ENCODE measurements at places on chromosomes 13 and 19.
A peak's percentile ranks its signal among the peaks of the same experiment; 100 is the strongest.

- no peak for DNase-seq
Measured at GRCh38 chr13:112931028-112931934, 37.7 kb upstream of the MCF2L start.

DNA sequence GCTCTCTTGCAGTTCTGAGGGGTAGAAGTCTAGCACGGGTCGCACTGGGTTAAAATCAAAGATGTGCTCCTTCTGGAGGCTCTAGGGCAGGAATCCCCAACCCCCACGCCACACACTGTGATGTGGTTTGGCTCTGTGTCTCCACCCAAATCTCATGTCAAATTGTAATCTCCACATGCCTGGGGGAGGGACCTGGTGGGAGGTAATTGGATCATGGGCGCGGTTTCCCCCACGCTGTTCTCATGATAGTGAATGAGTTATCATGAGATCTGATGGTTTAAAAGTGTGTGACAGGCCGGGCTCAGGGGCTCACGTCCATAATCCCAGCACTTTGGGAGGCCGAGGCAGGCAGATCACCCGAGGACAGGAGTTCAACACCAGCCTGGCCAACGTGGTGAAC lies 26.6 kb upstream of the CALM3 start:
- peak; percentile 28 for DNase-seq

- DNase-seq = no peak
Measured at GRCh38 chr13:30157616-30157993, 149.7 kb downstream of the KATNAL1 start.

GRCh38 chr13:45482571-45483173 lies 17.9 kb downstream of the COG3 start:
- no peak for DNase-seq

GRCh38 chr13:52950436-52950956 lies 78.1 kb upstream of the OLFM4 start:
- no peak for DNase-seq

GRCh38 chr13:43094901-43095300 lies 71.5 kb downstream of the DNAJC15 start:
- no peak for DNase-seq

- DNase-seq = no peak
Measured at GRCh38 chr13:110137680-110138009, 169.3 kb downstream of the COL4A1 start.

DNA sequence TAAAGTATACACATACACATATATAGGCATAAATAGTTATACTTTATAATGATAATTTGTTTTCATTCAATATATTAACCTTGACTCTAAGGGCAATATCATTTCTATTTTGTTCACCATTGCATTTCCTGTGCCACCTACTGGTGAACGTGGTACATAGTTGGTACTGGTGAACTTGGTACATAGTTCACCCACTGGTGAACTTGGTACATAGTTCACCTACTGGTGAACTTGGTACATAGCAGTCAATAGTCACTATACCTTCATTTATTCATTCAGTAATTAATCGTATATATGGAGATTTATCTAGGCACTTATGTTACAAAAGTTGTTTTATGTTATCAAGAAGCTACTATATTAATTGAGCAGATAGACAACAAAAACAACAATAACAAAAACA lies 172.6 kb upstream of the ATXN8OS start:
- DNase-seq = no peak

DNA sequence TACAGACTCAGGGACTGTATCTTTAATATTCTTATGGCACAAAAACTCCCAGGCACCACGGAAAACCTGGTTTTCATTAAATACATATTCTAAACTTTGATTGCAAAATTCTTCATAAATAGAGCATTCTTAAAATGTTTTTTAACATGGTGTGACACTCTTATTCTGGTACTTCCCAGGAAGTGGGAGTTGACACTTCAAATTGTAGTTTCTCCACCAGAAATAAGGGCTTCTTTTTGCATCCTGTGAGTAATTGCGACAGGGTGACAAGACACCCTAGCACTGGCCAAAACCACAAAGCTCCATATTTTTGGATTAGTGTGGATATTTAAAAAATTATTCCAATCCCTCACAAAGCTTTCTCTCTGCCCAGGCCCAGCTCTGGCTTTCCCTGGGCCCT lies 43.6 kb upstream of the MTIF3 start:
- no peak for DNase-seq

DNA sequence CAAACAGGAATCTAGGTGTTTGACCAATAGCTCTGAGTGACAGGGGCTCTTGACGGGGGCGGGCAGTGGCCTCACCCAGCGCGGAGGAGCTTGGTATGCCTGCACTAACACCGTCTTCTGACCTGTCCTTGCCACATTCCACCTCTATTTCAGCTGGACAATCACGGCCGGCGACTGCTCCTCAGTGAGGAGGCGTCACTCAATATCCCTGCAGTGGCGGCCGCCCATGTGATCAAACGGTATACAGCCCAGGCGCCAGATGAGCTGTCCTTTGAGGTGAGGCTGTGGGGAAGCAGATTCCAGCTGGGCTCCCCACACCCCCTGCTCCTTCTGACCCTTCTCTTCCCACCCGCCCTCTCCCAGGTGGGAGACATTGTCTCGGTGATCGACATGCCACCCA lies 4.7 kb downstream of the ARHGAP33 start:
- no peak for DNase-seq

- DNase-seq = no peak
Measured at GRCh38 chr13:111640006-111640405, 319.6 kb downstream of the TEX29 start.

DNA sequence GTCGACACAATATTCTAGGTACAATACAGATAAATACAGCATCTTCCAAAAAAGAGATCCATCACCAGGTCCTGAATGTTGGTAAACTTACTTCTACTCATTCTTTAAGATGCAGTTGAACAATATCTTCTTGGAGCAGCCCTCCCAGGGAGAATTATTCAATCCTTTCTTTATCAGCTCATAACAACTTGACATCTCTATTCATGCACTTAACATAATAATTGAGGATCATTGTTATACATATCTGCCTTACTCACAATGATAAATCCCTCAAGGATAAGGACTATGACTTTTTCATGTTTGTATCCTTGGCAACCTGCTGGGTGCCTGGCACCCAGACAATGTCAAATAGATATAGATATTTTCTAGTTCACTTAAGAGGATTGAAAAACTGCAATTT lies 219.5 kb downstream of the POU4F1 start:
- no peak for DNase-seq

DNA sequence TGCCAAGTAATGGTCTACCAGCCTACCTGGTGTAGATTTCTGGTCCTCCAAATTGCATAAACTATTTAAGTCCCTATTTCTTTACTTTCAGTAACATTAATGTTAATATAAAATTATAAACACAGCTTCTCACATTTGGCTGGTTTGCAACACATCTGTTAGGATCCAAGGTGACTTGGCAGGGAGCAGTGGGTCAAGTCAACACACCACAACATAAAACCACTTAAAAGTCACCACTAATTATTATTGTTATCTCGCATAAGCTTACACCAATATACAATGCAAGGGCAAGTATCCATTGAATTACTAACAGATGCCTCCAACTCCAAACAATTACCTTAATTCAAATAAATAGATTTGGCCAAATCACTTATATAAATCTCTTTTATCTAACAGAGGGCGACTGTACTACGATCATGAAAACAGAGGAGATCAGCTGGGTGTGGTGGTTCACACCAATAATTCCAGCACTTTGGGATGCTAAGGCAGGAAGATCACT lies 74.7 kb downstream of the FGF14 start:
- DNase-seq = no peak

DNA sequence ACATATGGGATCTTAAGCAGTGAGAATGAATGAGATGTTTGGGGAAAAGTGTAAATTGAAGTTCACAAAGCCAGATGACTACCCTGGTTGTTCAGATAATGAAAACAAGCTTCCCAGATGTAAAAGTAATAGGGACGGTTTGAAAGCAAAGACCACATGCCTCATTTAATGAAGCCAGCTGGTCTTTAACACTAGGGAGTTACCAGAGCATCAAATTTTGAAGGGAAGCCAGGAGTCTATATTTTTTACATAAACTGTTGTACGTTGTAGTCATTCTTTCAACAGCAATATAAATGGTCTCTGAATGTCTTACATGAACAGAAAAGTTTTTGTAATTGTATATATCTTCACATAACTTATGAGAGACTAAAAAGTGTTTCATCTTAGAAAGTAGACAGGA lies 2604.5 kb upstream of the PCDH20 start:
- DNase-seq = no peak

GRCh38 chr19:40599331-40599901 lies 1.8 kb upstream of the LTBP4 start:
- DNase-seq = no peak

GRCh38 chr13:61672756-61673155 lies 257.1 kb upstream of the PCDH20 start:
- no peak for DNase-seq

DNA sequence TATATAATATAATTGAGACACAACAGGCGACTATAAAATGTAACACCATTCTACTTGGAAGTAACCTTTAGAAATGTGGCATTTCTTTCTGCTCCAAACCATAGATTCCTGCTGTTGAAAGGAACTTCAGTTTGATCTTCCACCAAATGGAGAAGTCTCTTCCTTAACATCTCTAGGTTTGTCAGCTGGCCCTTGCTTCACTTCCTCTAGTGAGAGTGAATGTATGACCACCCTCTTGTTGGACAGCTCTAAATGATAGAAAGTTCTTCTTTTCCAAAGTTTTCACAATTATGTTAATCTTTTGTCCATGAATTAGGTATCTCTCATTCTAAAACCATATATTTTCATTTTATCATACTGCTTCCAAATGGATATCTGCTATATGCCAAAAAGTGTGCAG lies 13.8 kb upstream of the COG6 start:
- no peak for DNase-seq

DNA sequence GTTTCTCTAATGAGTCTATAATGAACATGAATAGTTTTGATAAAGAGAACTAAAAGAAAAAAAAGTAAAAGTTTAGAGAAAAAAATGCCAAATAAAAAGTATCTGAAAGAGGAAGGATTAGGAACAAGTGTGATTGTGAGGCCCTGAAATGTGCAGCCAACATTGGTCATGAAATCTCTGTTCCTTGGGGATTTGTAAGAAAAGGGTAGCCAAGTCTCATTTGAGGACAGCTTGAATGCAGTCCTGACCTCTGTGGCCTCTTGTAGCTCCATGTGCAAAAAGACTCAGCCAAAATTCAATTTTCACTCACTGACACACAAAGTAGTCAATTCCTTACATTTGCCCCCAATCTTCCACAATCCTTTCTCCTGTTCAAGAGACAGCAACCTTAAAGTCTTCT lies 167.9 kb downstream of the KLF12 start:
- no peak for DNase-seq

- DNase-seq = no peak
Measured at GRCh38 chr13:43933378-43933777, 53.7 kb downstream of the LACC1 start.

DNA sequence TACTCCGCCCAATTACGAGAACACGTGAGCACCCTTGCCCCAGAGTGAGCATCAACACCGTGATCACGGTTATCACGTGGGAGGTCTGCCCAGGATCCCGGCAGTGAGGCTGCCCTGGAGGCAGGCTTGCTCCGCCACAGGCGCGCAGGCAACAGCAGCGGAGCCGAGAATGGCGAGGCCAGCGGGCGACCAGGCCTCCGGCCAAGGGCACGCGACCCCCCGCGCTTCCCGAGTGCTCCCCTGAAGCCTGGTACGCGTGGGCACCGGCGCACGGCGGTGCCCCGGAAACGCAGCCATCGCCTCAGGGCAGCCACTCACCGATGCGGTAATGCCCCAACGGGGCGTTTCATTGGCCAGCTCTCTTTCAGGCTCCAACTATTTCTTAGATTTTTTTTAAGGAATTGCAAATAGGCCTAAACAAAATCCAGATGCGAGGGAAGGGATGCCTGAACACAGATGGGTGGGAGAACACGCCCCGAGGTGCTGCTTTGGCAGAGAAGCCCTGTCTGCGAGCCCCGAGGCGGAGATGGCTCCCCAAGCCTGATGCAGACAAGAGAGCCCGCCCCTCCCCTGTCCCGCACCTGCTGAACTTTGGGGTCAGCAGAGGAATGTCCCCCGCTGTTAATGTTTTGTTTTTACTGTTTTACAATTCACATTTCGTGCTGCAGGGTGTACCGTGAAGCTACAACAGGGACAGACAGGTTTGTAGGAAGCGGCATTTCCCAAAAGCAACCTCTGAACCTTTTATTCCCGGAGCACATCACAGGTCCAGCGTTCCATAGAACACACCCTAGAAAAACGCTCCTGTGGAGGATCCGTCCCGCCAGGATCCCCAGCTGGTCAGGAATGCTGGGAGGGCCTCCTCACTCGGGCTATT lies 132.7 kb downstream of the ZDHHC20 start:
- DNase-seq = no peak

GRCh38 chr19:32816555-32817099 lies 52.9 kb downstream of the SLC7A9 start:
- no peak for DNase-seq
